ENCODE measurements at places on chromosomes 5 and 9.

- DNase-seq, result no peak
These were observed 101.2 kb downstream of the SLC28A3 start for GRCh38 chr9:84239343-84239742.

DNA sequence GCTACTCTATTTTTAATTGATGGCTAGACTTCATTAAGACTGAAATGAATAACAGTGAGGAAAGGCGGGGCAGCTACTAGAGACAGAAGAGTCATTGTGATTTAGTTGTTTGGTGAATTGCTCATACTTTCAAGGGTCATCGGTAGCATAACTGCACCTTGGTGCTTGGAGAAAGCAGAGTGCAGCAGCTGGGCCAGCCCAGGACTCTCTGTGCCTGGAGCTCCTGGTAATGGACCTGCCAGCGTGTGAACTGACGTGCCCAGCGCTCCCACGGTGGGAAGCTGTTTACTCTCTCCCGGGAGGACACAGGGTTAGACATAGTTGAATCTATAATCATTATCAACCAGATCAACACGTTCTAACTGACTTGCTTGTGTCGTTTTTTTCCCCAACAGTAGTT lies 42.9 kb downstream of the LURAP1L start:
- no peak for DNase-seq

- DNase-seq, result no peak
These were observed 540.9 kb downstream of the KIF4B start for GRCh38 chr5:155554500-155554899.

DNA sequence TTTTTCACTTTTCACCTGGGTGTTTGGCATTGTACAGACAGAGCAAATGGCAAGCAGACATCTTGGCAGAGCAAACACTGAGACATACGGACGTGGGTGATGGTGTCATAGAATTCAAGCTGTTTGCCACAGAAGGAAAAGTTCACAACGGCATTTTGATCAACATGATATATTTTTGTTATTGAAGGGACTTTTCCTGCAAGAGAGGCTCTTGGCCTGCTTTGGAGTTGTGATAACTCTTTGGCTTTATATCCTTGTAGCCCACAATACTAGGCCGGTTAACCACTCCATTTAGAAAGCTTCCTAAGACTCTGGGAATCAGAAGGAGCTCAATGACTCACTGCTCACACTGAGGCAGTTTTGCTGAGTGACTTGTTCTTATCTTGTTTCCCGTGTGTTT lies 1038.3 kb downstream of the TLE1 start:
- DNase-seq, result no peak

DNA sequence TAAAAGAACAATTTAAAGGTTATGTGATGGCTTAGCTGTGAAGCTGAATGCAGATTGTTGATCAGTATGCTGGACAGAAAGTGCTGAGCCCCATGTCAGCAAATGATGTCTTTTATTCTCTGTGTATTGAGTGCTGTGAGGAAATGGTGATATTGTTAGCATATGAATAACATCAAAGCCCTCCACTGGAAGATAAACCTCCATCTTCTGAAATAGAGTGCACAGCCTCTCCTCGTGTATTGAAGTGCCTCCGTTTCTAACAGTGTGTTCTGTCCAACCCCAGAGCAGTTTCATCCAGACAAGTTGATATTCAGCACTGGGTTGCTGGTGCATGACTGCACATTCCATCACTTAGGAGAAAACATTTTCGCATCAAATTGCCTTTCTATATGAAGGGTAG lies 242.9 kb downstream of the CSNK1G3 start:
- DNase-seq, result no peak

- DNase-seq, result no peak
These were observed 201.9 kb upstream of the ANKRD55 start for GRCh38 chr5:56434986-56435385.
